ENCODE measurements at places on chromosomes 3 and 15.
A peak's percentile ranks its signal among the peaks of the same experiment; 100 is the strongest.

- DNase-seq = peak; percentile 50
These were observed 15.6 kb downstream of the TMEM158 start for GRCh38 chr3:45210308-45211041.

DNA sequence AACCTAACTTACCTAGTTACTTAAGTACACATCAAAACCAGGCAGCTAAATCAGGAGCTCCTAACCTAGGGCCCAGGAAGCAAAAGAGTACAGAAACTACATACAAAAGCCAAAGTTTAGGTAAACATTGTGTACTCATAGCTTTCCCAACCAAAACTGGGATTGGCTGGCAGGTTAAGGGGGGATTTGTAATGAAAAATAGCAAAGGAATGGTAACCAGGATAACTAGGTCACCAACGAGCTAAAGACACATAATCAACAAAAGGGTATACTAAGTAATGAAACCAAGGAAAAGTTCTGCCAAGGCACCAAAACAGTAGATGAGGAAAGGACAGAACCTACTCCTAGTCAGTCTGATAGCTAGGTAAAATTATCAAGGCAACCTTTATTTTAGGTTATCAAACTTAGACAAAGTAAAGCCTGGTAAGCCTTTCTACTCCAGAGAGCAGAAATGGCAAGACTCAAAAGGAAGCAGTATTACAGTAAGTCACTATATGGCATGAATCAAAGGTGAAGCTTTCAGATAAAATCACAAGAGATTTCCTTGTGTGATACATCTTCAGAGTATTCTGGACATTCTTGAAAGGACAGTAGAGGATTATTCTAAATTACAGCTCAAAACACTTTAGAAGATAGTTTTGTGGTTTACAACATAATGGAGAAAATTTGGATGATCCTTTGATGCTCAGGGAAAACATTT is 10.2 kb downstream of the TRA2B start:
- no peak for DNase-seq

GRCh38 chr15:62856466-62857246 is 185.9 kb upstream of the TPM1 start:
- DNase-seq = no peak

- no peak for DNase-seq
These were observed 338.3 kb upstream of the ZNF385D start for GRCh38 chr3:22089284-22089683.

GRCh38 chr3:45795882-45796765 is at the start of gene SLC6A20:
TSS of gene SLC6A20 (minus strand) at chr3:45796536. CDS start at chr3:45796419, 117 bp downstream.
- no peak for DNase-seq

DNA sequence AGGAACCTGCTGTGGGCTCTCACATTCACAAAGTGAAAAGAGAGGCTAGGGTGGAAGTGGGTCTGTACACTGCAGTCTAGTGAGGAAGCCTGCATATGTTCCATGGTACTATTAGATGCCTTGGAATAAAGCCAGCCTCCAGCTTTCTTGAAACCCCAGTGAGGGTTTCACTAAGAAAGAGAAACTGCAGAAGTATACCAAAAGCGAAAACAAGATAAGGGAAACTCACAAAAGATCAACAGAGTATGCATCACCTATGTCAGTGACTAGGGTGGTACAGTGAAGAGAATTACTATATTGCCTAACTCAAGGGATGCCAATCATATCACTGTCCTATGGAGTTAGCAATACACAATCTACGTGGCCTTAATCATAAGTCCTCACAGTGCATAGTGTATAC is 212.5 kb upstream of the GADL1 start:
- DNase-seq = no peak

DNA sequence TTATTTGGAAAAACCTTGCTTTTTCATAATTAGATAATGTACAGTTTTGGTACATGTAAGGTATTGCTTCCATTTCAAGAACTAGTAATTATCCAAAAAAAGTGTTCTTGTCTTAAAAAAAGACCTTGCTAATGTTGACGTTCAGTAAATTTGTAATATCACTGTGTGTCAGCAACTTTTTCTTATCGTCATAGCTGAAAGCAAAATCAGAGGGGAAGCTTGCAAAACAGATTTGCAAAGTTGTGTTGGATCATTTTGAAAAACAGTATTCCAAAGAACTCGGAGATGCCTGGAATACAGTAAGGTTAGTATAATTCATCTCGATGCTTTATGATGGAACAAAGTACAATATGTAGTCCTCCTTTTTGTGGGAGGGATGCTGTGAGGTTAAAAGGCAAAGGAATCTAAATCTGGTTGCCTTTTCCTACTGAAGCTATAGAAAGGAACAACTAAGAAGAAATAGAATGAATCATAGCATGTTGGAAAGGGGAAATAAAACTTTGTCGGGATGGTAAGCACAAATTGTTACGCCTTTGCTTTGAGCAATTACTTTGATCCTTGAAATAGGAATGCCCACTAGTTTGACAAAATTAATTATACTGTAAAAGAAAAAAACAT is 1.5 kb downstream of the NSUN3 start:
- no peak for DNase-seq

- no peak for DNase-seq
These were observed 189.2 kb upstream of the FEZF2 start for GRCh38 chr3:62562596-62562995.

- DNase-seq = no peak
These were observed 16.5 kb downstream of the VIPR1 start for GRCh38 chr3:42518800-42519567.

- DNase-seq = no peak
These were observed 52.5 kb upstream of the CHRM5 start for GRCh38 chr15:33915571-33916407.

- DNase-seq = no peak
These were observed 45.4 kb upstream of the PLXNA1 start for GRCh38 chr3:126937533-126937932.

DNA sequence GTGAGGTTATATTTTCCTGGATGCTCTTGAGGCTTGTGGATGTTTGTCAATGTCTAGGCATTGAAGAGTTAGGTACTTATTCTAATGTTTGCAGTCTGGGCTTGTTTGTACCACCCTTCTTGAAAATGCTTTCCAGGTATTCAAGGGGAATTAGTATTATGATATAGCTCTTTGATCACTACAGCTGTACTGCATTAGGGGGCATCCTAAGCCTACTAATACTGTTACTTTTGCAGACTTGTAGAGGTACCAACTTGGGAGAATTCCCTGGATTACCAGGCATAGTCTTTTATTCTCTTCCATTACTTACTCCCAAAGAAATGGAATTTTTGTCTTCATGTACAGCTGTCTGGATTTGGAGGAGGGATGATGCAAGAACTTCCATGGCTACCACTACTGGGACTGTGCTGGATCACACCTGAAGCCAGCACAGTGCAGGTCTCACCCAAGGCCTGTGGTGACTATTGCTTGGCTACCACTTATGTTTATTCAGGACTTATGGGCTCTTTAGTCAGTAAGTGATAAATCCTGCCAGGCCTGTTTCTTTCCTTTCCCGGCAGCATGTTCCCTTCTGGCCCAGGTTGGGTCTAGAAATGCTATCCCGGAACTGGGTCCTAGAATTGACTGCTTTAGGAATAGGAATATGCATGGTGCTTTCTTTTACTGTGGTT is 402.9 kb downstream of the IL20RB start:
- DNase-seq = no peak

DNA sequence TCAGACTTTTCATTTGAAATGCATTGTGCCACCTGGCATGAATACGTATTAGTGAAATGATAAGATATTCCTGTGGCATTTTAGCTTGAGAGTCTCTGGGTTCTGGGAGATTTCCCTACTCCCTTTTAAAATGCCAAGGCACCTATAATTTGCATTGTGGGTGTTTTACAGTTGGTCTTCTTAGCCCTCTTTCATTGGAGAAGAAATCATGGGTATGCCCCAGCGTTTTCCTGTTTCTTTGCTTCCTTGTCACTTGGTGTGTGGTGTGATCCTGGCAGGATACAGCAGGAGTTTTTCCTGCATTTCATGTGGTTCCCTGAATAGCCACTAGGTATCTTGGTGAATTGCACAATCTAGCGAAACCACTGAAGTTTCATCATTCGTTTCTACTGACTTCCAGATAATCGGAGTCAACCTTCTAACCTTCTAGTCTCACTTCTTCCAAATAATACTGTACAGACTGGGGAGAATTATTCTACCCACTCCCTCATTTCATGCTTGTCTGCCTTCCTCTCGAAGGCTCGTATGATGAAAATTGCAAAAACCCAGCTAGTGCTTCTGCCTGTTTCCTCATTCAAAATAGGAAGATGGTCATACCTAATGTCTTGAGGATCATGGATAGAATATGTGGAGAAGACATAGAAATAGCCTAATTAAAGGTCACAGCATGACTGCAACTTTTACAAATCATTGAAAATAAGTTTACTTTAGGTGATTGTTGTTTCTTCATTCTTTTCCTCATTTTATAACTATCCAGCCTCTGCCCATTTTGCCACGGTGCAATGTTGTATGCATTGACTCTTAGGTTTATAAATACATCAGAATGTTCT is 2.6 kb downstream of the BHLHE40 start:
- no peak for DNase-seq

- DNase-seq = no peak
These were observed 36.6 kb downstream of the ATP11B start for GRCh38 chr3:182829761-182830405.

DNA sequence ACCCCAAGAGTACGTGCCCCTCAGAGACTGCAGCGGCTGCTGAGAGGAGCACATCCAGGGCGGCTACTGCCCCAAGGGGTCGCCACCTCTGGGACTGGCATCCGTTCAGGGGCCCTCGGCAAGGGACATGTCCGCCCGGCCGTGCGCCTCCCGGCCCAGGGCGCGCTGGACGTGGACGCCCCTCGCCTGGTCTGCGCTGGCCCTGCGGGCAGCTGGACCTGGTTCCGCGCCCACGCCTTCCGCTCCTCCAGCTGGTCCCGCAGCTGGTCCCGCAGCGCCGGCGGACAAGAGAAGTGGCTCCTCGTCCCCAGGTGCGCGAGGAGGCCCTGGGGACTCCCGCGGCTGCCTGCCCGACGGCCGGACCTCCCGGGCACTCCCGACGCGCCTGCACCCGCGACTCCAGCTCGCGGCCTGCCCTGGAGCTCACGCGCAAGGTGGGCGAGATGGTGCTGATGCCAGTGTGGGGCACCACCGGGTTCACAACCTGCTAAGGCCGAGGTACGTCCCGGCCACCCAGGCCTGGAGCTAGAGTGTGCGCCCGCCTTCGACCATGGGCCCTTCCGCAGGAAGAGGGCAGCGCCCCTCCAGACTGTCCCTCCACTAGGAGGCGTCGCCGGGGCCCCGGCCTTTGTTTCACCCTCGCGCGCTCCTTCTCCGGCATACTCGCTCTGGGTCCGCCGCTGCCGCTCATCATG is 14.4 kb upstream of the GP9 start:
- no peak for DNase-seq

- no peak for DNase-seq
These were observed 125.8 kb downstream of the LPP start for GRCh38 chr3:188279502-188280335.

GRCh38 chr3:168782193-168782592 is 686.5 kb upstream of the GOLIM4 start:
- DNase-seq = no peak

DNA sequence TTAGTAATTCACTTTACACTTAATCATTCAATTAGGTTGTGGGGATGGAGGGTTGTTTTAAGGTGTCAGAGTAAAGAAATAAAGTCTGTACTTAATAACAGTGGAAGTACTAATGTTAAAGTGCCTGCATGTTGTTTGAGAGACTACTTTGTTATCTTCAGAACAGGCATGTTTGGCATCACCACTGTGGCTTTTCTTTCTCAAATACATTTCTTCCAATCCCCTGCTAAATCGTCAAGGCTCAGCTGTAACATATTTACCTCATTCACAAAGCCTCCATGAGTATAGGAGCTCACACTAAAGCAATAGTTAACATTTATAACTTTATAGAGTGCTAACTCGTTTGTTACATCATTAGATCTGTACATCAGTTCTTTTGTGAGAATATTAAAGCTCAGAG is 2.6 kb downstream of the TIMMDC1 start:
- no peak for DNase-seq

DNA sequence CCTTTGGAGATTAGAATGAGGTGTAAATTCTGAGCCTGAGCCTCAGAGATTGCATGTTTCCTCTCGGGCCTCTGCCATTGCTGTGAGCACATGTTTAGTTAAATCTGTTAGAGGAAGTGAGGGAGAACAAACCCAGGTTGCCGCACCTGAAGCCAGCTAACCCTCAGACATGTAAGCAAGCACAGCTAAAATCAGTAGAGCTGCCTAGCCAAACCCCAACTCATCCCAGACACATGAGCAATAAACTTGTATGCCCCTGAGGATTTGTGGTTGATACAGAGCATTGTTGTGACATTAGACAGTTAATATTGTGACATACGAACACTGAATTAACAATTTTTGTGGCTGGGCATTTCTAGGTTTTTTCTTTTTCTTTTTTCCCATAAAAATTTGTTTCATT is 41.9 kb downstream of the NMD3 start:
- no peak for DNase-seq

DNA sequence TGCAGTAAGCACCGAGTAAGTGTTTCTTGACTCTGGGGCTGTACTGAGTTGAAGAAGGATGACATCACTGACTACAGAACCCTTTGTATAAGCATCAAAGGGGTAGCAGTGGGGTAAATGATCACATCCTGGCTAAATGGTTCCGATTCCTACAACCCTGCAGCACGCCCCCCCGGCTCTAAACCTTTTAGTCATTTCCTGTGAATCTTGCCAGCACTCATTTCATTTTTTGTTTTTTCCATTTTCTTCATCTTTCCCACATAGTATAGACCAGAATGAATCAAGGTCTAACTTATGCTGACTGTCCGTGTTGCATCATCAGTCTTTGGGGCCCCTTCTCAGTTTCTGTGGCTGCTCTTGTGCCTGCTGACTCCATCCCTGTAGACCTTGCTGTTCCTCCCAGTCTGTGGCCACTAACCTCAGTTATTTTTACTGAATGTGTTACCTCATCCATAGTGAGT is 383.1 kb upstream of the TPRG1 start:
- DNase-seq = no peak

DNA sequence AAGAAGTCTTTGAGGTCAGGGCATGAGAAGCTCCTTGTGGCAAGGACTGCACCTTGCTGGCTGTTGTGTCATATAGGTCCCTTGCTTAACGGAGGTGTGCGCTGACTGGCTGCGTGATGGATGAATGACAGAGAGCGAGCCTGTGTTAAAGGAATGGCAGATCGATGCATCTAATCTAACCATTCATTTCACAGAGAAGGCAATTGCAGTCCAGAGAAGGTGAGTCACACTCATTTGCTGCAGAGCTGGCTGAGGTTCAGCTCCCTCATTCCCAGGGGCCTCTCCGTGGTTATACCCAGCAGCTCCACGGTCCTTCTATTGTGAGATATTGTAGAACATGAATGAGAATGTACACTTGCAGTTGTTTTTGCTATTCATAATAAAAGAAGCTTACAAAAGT is 289.3 kb downstream of the EPHB1 start:
- no peak for DNase-seq

DNA sequence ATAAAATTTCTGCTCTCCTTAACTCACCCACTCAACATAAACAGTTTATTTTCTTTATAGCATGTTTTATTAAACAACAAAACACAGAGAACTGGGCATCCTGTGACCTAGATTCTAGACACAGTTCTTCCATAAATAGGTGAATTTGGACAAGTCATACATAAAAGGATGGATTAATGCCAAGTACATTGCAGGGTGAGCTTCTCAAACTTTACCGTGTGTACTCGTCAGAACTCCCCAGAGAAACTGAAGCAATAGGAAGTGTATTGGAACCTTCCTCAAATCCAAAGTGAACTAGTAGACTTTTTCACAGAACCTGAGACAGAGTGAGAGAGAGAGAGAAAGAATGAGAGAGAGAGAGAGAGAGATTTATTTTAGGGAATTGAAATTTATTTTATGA is 139.7 kb downstream of the CD47 start:
- DNase-seq = no peak

- no peak for DNase-seq
These were observed 21.3 kb upstream of the CCR4 start for GRCh38 chr3:32930161-32930560.

GRCh38 chr3:17894434-17895060 is 152.1 kb upstream of the TBC1D5 start:
- no peak for DNase-seq

Measured in GM12892 (cell line).